ENCODE measurements at places on chromosomes 6 and 20.

- no peak overlapping the region for H3K27ac ChIP-seq
- no peak for DNase-seq
- no peaks in the 10 kb centered on the region for H3K27me3 ChIP-seq
- H3K36me3 ChIP-seq = no peaks in the 10 kb centered on the region
- H3K4me1 ChIP-seq = no peaks in the 10 kb centered on the region
- H3K4me3 ChIP-seq = no peak overlapping the region
Measured at GRCh38 chr6:142359271-142359960, 57.6 kb downstream of the ADGRG6 start.

- H3K4me3 ChIP-seq = no peak overlapping the region
- H3K27me3 ChIP-seq = no peaks in the 10 kb centered on the region
- peak overlapping the region; percentile 37 for H3K27ac ChIP-seq
Measured at GRCh38 chr6:42440778-42441696, 10.7 kb downstream of the TRERF1 start.

GRCh38 chr6:121748850-121749249 is 313.4 kb downstream of the GJA1 start:
- no peak for DNase-seq
- H3K27me3 ChIP-seq = no peaks in the 10 kb centered on the region
- H3K36me3 ChIP-seq = no peaks in the 10 kb centered on the region
- no peak overlapping the region for H3K4me3 ChIP-seq
- no peak overlapping the region for H3K27ac ChIP-seq

DNA sequence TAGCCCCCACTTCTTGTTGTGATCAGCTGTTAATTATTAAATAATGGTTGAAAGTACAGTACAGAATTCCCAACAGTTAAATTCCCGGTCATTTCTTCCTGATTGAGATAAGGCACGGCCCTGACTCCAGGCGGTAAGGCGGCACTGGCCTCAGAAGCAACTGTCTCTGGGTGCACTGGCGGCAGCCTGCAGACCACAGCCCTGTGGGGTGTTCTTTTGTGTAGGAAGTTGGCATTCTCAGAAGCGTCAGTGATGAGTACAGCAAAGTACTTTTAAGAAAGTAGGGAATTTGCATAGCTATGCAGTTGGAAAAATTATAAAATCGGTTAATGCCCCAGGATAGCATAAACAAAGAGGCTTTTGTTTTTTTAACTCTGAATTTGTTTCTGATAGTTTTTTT is 50.5 kb downstream of the SAMD5 start:
- no peak overlapping the region for H3K27ac ChIP-seq
- H3K36me3 ChIP-seq = no peaks in the 10 kb centered on the region
- H3K4me1 ChIP-seq = no peaks in the 10 kb centered on the region
- DNase-seq = no peak
- H3K27me3 ChIP-seq = no peaks in the 10 kb centered on the region

- no peak overlapping the region for H3K27ac ChIP-seq
- H3K4me1 ChIP-seq = no peaks in the 10 kb centered on the region
- no peak overlapping the region for H3K4me3 ChIP-seq
- H3K27me3 ChIP-seq = no peaks in the 10 kb centered on the region
Measured at GRCh38 chr6:3899970-3900439, 50.8 kb downstream of the FAM50B start.

- no peak overlapping the region for H3K27ac ChIP-seq
- H3K4me1 ChIP-seq = no peaks in the 10 kb centered on the region
- no peaks in the 10 kb centered on the region for H3K36me3 ChIP-seq
- no peak overlapping the region for H3K4me3 ChIP-seq
- no peak for DNase-seq
Measured at GRCh38 chr20:60579941-60580515, 621.8 kb downstream of the CDH26 start.

GRCh38 chr6:9481292-9482029 is 933.4 kb downstream of the TFAP2A start:
- no peak overlapping the region for H3K27ac ChIP-seq
- H3K36me3 ChIP-seq = no peaks in the 10 kb centered on the region
- no peak for DNase-seq
- H3K4me1 ChIP-seq = no peaks in the 10 kb centered on the region
- no peaks in the 10 kb centered on the region for H3K27me3 ChIP-seq

DNA sequence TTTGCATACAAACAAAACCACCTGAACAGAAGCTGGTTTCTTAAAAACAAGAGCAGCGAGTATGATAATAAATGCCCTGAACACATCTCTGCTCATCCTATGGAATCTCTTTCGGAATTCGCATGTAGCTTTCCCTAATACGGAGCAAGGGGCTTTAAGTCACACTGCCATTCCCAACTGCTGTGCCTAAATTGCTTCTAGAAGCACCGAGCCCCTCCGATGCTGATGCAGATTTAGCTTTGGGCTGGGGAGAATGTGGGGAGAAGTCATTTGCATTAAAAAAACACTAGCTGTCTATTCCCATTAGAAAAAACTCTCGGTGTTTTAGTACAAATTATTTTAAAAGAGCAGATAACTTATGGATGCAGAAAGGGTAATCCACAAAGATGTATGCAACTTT is 76.9 kb downstream of the CD83 start:
- no peak overlapping the region for H3K27ac ChIP-seq
- H3K36me3 ChIP-seq = no peaks in the 10 kb centered on the region
- no peaks in the 10 kb centered on the region for H3K4me1 ChIP-seq

GRCh38 chr6:111277819-111278218 is 190.5 kb downstream of the SLC16A10 start:
- no peak for DNase-seq
- H3K4me3 ChIP-seq = no peak overlapping the region
- no peaks in the 10 kb centered on the region for H3K27me3 ChIP-seq
- H3K27ac ChIP-seq = no peak overlapping the region

DNA sequence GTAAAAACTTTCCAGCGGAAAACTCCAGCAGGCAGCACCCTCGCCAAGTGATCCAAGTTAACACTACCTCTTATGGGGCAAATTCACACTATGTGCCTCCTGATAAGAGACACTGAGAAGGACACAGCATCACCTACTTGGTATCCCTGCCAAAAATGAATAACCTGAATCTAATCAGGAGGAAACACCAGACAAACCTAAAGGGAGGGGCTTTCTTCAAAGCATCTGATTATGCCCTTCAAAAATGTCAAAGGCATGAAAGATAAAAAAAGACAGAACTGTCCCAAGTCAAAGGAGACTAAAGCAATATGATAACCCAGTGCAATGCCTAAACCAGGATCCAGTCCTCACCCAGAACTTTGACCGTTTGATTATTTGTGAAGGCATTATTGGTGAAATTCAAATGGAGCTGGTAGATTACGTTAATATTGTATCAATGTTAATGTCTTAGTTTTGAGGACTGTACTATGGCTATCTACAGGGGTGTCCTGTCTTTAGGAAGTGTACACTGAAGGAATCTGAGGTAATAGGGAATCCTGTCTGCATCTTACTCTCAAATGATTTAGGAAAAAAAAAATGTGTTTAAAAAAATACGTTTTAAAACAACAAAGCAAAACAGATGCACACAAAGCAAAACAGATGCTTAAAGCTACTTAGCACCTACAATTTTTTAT is 8.3 kb downstream of the TBC1D7 start:
- DNase-seq = no peak
- no peaks in the 10 kb centered on the region for H3K4me1 ChIP-seq
- H3K27ac ChIP-seq = no peak overlapping the region

GRCh38 chr6:159582736-159583135 is 110.3 kb downstream of the SOD2 start:
- H3K4me3 ChIP-seq = no peak overlapping the region
- H3K36me3 ChIP-seq = no peaks in the 10 kb centered on the region
- no peaks in the 10 kb centered on the region for H3K4me1 ChIP-seq
- H3K27me3 ChIP-seq = no peaks in the 10 kb centered on the region
- no peak for DNase-seq
- no peak overlapping the region for H3K27ac ChIP-seq

DNA sequence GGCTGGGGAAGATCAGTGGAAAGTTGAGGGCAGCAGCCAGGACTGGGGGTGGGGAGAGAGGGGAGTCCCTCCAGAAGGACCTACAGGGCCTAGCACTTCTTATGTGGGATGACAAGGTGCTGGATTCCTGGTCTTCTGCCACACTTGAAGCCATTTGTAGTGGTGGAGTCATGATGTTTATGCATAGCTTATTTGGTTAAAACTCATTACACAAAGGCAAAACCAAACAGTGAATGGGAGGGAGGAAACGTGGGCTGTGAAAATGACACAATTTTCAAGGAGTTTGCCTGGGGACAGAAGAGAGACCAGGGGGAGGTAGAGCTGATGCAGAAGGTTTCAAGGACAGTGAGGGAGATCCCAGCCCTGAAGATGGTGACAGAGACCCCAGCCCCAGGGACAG is 50.8 kb downstream of the DACT2 start:
- no peak overlapping the region for H3K27ac ChIP-seq
- H3K27me3 ChIP-seq = no peaks in the 10 kb centered on the region
- H3K36me3 ChIP-seq = no peaks in the 10 kb centered on the region
- H3K4me1 ChIP-seq = no peaks in the 10 kb centered on the region

DNA sequence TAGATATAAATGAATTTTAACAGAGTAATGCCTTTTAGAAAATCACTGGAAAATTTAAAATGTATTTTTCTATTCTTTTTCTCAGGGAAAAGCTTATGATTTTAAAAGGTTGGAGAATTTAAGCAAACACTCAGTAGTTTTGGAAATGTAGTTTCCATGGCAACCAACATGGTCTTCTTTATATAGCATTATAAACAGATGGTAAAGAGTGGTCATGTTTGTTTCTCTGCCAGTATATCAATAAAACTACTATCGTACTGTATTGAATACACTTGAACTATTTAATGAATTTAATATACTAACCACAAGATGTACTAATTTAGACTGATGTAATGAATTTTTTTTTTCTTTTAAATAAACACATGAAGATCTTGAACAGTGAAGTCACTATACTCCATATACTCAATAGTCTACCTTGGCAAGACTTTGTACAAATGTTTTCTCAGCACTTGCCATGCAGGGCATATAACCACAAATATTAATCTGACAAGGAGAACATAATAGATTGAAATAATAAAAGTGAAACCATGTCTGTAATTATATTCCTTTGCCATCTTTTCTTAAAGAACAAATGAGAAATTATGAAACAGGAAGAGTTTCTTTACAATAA is 105.5 kb downstream of the PDSS2 start:
- DNase-seq = no peak
- H3K27ac ChIP-seq = no peak overlapping the region
- H3K4me3 ChIP-seq = no peak overlapping the region
- H3K4me1 ChIP-seq = no peaks in the 10 kb centered on the region
- H3K27me3 ChIP-seq = no peaks in the 10 kb centered on the region

Measured in CD4-positive, alpha-beta memory T cell (primary cell).